ENCODE measurements at places on chromosomes 13 and 19.

DNA sequence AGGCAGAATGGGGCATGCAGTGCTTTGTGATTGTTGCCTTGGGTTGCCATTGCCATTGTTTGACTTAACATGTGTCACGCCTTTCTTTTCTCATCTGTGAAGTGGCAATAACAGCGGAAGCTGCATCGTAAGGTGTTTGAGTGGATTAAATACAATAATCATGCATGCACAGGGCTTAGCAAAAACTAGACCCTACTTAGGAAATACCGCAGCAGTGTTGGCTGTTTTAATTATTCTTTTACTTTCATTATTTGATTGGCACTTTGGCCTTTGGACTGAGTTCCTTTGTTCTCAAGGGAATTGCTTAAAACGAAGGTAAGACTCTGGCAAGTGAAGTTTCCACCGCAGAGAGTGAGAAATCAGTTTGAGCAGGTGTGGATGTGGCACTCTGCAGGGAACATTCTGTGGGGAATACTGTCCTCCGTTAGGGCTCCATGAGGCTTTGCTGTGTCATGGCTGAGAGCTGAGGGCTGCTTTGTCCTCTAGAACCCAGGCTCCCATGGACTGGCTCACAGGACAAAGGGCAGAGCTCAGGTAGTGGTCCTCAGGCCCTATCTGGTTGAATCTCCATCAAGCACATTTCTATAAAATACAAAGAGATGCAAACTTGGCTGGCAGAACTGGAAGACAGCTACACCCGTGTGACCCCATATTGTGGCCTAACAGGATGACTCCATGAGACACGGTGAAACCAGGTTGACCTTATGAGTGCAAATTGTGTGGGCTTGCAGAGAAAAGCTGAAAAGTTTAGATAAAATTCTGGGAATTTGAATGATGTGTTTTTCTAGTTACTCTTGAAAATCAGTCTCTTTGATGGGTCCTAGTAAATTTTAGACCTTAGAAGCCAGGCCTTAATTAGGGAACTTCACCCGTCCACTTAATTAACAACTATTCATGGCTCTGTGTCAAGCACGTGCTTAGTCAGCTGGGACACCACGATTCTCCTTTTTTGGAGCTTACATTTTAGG lies 407.2 kb downstream of the KCNRG start:
- peak; percentile 6 for DNase-seq

DNA sequence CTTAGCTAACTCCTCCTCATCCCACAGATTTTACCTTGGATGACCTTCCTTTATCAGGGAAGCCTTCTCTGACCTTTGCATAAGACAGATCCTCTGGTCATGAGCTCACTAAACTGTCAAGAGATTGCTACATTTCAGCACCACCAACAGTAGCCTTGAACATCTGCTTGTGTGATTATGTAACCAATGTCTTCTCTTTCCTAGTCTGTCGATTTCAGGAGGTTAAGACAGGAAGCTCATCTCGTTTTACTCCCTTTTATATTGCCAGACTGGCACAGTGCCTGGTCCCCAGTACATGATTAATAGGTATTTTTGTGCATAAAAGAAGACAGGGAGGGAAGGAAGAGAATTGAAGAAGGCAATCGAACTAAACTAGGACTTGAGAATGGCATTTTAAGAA lies 1697.7 kb downstream of the EFNB2 start:
- no peak for DNase-seq

DNA sequence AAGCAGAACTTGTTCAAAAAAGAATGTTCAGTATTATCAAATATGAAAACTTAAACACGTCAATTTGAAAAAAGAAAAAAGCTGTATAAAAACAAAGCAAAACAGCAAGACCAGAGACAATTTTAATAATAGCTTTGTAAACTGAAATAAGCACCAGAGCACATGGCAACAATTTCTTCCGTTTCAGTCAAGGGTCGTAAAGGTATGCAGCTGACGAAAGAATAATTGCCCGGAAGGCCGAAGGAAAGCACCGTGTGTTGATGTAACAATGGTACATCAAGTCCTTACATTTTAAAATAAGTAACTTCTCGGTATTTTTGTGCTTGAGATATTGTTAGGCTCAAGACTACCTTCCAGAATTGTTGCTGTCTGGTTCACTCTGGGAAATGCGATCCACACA lies 1.7 kb downstream of the PROSER1 start:
- peak; percentile 27 for DNase-seq

GRCh38 chr19:10268071-10268470 lies 2.8 kb upstream of the ICAM1 start:
- DNase-seq, result no peak

DNA sequence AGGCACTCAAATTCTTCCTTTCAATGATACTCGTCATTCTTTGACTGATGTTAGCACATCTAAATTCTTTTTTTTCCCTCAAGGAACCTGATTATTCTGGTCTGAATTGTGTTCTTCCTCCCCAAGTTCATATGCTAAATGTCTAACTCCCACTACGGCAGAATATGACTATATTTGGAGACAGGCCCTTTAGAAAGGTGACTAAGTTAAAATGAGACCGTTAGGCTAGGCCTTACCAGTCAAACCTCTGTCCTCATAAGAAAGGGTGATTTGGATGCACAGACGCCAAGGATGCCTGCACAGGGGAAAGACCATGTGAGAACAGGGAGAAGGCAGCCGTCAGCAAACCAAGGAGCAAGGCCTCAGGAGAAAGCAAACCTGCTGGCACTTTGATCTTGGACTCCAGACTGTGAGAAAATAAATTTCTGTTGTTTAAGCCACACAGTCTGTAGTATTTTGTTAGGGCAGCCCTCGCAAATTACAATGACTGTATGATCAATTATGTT lies 13.1 kb upstream of the FOXO1 start:
- no peak for DNase-seq

GRCh38 chr13:73251626-73252265 lies 192.9 kb downstream of the KLF5 start:
- DNase-seq, result no peak

- DNase-seq, result no peak
Observed at GRCh38 chr13:94342436-94343242, 136.8 kb downstream of the DCT start.

- DNase-seq, result peak; percentile 11
Observed at GRCh38 chr19:52941941-52942385, 18.7 kb upstream of the ZNF888 start.

GRCh38 chr13:52969373-52969772 lies 59.2 kb upstream of the OLFM4 start:
- DNase-seq, result no peak

- peak; percentile 2 for DNase-seq
Observed at GRCh38 chr13:92074658-92075057, 676.2 kb downstream of the GPC5 start.

- DNase-seq, result no peak
Observed at GRCh38 chr19:16144216-16144581, 714 bp downstream of the HSH2D start.

DNA sequence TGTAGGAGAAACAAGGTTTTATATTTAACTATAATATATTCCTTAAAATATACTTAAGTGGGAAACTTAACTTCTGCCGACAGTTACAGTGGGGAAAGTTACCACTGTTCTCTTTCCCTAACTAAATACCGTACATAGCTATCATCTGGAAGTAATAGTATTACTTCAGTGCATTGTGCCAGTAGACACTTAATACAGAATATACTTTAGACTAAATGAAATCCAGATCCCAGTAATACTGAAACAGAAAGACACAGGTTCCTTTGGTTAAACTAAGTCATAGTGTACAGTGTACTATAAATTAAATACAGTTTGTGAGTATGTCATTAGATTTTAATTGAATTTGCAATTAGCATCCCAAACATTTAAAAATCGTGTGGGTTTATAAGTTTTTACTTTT lies 107.5 kb downstream of the PCCA start:
- no peak for DNase-seq

GRCh38 chr19:16363133-16363851 lies 38.7 kb downstream of the KLF2 start:
- DNase-seq, result peak; percentile 38

DNA sequence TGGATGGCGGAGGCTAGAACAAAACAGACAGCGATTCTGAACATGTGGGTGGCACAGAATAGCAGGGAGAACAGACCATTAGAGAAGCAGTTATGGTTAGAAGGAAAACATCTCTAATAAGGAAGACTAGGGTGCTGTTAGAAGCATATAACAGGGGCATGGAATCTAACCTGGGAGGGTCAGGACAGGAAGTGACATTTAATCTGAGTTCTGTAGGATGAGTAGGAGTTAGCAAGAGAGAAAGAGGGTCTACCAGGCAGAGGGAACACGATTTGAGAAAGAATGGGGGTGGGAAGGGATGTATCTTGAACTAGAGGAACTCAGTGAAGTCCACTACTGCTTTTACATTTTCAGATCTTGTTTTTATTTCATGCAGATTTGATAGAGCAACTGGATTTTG lies 48.6 kb downstream of the B3GLCT start:
- no peak for DNase-seq

- no peak for DNase-seq
Observed at GRCh38 chr19:54638683-54639082, 8.4 kb downstream of the LILRB1 start.

DNA sequence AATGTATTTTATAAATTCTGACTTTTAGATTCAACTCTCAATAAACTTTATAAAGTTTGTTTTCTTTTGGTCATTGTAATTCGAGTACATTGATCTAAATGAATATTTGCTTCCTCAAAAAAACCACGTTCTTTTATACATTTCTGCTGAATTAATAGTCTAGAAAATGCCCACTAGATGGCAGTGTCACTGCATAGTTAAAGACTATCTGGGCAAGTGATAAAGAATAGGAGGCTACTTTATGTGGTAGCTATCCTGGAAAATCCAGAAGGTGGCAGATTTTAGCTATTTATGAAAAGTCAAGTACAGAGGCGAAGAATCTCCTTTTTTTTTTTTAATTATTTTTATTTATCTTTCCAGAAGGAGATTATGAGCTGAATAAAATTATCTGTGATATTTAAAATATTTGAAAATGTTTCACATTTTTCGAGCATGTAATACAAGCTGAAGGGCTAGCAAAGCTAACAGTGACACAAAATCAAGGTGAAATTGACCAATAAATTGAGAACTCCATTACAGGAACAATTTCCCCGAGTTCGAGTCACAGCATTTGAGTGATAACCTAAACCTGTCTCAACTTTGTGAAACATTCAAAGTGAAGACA lies 221.8 kb downstream of the OLFM4 start:
- DNase-seq, result peak; percentile 81

DNA sequence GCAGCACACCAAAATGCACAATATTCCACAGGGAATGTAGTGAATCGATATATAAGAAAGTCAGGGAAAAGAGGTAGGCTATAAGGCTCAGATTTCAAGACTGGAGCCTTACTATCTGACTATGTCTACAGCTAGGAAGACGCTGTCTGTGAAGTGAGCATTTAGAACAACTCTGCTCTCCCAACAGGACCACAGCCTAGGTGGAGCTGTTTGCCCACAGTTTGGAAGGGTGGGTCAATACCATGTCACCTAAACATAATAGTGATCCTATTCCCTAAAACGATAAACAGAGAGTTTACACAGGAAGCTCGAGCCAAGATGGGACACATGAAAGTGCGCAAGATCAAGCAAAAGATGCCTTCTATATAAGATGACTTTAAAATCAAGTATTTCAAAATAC lies 2486.0 kb upstream of the PCDH20 start:
- no peak for DNase-seq

DNA sequence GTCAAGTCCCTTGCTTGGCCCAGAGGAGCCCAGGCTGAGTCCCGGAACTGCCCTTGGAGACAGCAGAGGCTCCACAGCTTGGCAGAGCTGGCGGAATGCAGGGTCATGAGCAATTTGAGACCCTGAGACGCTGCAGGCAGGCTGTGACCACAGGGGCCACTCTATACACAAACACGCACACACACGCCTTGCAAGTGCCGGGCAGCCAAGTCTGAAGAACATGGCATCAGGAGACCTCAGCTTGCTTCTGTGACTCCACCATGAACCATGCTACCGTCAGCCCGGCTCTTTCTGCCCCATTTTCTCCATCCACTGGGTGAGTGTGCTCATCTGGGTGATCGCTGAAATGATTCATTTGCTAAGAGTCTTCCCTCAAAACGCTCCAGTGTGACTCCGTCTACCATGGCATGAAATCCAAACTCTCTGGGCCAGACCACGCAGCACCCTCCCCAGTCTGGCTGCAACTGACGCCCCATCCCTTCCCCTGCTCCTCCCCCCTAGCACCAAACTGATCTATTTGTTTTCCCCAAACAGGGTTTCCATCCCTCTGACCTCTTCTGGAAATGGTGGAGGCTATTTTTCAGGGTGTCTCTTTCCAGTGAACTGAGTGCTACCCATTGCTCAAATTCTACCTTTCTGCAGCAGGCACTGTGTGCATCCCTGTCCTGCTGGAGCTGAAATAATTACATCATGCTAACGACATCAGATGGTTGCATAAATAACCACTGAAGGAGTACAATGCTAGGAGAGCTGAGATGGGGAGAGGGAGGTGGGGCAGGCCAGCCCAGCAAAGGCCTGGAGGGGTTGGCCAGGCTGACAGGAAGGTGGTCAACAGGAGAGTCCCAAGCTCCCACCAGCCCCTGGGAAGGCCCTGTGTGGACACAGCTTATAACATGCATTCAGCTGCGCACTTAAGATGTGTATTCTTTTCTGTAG lies 3.1 kb downstream of the CARS2 start:
- DNase-seq, result no peak

All from LoVo (cell line).